NCI-H526 (cell line): ENCODE measurements at places on chromosomes 7 and 10.
A peak's percentile ranks its signal among the peaks of the same experiment; 100 is the strongest.

DNA sequence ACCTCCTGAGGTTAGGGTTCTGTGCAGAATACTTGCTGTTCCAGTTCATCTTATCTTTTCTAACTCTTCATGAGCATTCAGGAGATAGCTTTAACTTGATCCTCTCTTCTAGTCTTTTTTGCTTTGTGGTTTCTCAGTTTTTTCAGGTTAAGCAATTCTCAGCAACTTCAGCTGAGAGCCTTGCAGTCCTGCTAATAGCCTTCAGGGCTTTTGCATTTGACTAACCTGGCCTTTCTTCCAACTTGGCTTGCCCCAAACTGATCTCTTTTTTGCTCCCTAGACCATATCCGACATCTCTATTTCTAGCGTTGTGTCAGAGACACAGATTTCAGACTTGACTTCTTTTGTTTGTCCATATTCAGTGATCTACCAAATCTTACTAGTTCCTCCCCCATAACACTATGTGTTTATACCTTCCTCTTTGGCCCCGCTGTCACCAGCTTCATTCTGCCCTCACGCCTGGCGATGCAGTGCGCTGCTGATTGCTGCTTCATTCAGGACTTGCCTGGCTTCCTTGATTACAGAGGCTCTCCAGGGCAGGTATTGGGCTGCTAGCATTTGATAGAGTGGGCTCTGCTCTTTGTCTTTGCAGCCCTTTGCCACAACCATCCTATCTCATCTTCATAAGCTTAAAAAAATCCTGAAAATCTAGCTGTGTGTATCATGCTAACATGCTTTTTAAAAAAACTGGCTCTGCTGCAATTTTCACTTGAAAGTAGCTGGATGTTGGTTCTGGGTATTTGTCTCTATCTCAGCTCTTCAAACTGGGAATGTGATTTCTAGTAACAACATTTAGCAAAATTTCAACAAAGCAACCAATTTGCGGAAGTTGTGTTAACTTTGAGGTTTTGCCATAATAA, 9.6 kb downstream of the CUL1 start:
- DNase-seq, result no peak

GRCh38 chr7:4203626-4204512, 478.2 kb upstream of the FOXK1 start:
- DNase-seq, result no peak

DNA sequence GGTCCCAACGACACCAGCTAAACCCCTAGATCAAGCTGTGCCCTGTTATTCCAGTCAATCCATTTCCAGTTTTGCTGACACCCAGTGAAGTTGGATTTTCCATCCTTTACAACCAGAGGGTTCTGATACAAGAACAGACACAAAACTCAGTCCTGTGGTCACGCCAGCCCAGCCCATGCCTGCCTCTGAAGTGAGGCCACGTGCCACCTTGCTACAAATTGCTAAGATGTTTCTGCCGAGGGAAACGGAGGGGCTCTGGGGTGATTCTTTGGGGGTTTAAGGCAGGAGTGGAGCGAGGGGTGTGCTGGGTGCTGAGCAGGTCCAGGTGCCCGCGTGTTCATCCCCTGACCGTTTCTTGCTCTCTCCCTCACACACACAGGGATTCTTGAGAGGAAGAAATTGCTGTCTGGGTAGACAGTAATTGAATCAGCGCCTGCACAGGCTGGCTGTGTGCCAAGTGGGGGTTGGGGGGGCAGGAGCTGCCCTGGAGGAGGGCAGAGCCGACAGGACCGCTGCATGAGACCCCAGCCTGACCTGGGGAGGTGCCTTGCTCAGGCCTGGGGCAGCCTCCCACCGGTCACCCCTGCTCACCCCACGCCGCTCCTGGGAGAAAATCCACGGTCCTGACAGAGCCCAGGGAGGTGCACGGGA, 38.1 kb downstream of the ADAP1 start:
- DNase-seq, result no peak

- no peak for DNase-seq
Measured at GRCh38 chr10:81876253-81877077, 1.5 kb downstream of the NRG3 start.

DNA sequence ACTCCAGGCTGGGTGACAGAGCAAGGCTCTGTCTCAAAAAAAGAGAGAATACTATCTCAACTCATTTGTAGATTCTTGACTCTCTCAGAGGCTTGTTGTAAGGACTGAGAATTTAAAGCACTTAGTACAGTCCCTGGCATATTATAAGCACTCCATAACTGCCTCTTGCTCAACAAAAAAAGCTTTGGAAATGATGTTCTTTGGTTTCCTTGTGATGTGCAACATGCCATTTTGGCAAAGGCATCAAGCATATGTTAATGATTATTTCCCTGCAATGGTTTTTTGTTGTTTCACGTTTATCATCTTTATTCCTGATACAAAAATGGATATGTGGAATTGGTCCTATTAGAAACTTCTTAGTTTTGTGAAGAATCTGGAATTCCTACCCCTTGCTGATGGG, 15.7 kb downstream of the NOLC1 start:
- no peak for DNase-seq

- no peak for DNase-seq
Measured at GRCh38 chr7:84088802-84089201, 105.8 kb downstream of the SEMA3A start.

DNA sequence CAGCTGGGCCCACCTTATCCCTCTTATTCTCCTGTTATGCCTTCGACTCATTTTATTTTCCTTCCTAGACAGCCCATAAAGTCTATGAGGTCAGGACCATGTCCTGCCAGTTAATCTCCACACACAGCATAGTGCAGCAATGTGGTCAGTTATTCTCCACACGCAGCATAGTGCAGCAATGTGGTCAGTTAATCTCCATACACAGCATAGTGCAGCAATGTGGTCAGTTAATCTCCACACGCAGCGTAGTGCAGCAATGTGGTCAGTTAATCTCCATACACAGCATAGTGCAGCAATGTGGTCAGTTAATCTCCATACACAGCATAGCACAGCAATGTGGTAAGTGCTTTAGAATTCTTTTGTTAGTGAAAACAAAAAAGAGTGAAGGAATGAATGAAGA, 77.8 kb downstream of the TEX36 start:
- DNase-seq, result no peak

DNA sequence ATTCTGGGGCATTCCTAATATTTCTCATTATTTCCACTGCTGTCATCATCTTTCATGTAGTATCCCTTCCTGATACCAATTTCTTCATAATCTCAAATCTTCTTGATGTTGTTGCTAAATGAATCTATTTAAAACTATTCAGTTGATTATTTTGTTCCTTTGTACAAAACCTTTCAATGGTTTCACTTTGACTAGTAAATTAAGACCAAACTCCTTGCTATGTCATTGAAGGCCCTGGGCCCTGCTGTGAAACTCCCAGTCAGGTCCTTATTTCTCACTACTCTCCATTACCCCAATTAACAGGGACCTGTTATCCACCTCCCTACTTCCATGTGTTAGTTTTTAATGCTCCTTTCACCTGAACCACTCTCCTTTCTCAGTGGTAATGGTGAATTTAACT, 97.0 kb downstream of the CTTNBP2 start:
- DNase-seq, result no peak

DNA sequence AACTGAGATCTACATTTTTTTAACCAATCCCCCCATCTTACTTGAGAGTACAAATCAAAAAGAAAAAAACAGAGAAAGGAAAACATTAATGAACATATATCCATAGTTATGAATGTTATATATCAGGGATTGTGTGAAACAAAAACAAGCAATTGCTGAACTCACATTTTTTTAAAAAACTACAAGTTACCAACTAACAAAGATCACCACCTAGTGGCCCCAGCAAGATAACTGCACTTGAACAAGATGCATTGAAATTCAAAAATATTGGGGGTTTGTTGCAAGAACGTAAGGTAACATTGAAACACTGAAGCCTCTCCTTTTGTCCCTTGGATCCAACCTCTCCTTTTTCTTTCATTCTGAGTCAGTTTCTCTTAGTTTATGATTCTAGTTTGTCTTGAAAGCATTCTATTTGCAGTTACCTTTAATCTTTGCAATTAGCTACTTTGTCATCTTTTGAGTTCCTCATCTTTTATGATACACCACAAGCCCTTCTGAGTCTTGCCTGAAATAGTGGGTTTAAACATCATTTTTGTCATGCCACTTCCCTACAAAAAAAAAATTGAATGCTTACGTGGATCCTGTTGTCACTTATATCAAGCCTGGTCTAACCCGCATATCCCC, 87.3 kb upstream of the TES start:
- peak; percentile 13 for DNase-seq

GRCh38 chr7:52940481-52940880, 95.0 kb upstream of the POM121L12 start:
- no peak for DNase-seq

DNA sequence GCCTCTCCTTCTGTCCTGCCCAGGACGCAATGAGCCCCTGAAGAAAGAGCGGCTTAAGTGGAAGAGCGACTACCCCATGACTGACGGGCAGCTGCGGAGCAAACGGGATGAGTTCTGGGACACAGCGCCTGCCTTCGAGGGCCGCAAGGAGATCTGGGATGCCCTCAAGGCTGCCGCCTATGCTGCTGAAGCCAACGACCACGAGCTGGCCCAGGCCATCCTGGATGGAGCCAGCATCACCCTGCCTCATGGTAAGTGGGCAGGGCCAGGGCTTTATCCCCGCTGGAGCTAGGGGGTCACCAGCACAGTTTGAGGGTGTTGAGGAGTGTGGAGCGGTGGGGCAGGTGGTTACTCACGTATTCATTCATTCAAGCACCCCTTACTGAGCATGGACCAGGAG, 4.7 kb upstream of the ANKRD2 start:
- DNase-seq, result no peak

DNA sequence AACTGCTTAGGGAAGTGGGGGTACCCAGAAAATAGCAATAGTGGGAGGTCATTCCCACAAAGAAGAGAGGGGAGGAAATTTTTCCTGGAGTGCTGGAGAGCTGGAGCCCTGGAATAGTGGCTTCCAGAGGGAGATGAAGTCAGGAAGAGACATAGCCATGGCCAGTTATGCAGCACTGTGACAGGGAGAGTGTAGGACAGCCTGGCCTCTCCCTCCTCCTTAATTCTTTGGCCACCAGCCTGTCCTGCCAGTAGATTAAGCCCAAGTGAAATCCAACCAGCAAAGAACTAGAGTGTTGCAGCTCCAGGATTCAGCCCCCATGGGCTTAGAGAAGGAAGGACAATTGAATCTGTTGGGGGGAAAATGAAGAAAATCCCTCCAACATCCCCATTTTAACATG, 130.5 kb downstream of the HDAC9 start:
- DNase-seq, result no peak

- no peak for DNase-seq
Measured at GRCh38 chr7:116443101-116443523, 56.4 kb upstream of the CAV2 start.

DNA sequence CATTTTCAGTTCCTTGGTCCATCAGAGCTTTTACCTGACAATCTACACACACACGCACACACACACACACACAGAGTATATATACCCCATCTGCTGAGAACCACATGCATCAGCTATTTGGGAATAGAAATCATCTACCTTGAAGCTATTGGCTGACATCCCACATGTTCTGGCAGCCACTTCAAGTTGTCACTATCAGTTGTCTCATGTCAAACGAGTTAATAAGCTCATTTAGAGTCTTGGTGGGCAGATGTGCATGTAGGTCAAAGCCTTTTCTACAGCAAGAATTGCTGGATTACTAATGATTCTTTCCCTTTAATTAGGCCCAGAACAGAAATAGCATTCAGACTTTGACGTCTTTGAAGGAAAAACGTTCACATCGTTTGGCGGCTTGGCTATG, 36.8 kb downstream of the COL28A1 start:
- no peak for DNase-seq

DNA sequence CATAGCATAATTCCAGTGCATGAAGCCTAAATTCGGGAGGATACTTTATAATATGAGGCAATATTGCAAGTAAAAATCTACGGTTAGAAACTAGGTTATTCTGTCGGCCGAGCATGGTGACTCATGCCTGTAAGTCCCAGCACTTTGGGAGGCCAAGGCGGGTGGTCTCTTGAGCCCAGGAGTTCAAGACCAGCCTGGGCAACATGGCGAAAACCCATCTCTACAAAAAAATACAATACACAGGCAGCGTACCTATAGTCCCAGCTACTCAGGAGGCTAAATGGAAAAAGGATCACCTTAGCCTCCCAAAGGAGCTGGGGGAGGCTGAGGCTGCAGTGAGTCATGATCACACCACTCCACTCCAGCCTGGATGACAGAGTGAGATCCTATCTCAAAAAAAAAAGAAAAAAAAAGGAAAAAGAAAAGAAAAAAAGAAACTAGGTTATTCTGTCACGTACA, 14.2 kb downstream of the SKAP2 start:
- no peak for DNase-seq

GRCh38 chr10:13739183-13739582, 152.4 kb downstream of the PRPF18 start:
- no peak for DNase-seq

- DNase-seq, result no peak
Measured at GRCh38 chr7:42624471-42624870, 287.4 kb downstream of the C7orf25 start.

- no peak for DNase-seq
Measured at GRCh38 chr7:133411395-133411794, 158.5 kb downstream of the EXOC4 start.

GRCh38 chr7:132075515-132075914, 500.8 kb downstream of the PLXNA4 start:
- no peak for DNase-seq

DNA sequence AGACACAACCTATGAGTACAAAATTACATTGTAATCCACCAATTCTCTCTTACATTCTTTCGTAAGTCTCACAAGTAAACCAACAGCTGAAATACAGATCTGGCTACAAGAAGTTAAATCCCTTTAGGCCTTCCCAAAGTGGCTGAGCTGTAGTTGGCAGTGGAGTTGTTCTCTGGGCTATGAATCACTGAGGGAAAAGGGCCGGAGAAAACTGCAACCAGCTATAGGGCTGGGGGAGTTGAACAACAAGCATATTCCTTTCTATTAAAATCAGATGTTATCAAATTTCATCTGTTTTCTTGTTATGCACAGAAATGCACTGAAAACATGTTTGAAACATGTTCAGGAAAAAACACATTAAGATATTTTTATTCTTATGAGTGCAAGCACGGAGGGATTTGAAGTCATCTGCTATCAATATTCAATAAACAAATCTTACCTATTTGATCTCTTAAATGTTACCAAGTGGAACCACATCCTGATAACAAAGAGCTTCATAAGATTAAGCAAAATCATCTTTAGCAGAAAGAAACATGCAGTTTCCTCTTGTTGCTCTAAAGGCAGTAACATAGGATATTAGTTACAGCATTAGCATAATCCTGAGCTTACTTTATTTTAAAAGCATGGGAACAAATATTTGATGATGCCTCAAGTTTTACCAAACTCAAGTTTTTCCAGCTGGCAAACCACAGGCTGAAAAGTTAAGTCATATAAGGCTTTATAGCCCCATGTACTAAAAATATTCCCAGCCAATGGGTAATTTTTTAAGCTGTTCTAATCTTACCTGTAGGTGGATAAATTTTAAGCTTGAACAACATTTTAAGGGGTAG, 212.7 kb downstream of the TAX1BP1 start:
- DNase-seq, result no peak

DNA sequence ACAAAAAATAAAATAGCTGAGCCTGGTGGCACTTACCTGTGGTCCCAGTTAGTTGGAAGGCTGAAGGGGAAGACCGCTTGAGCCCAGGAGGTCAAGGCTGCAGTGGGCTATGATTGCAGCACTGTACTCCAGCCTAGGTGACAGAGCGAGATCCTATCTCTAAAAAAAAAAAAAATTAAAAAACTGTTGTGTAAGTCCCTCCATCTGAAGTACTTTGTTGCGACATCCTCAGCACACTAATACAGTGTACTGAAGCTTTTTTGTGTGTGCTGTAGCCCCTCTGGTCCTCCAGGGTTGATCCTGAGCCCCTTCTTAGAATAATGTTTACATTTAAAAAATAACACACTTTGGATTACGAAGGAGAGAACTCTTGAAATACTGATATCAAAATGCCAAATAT, 71.3 kb downstream of the PFKFB3 start:
- no peak for DNase-seq
